ENCODE measurements at places on chromosomes 2 and 18. TPM values are rescaled to one million over a fixed set of nuclear protein-coding genes. Genes with fewer than 3 reads are reported as not detected.
A peak's percentile ranks its signal among the peaks of the same experiment; 100 is the strongest.

Gene AQP12A
- not detected for total RNA-seq

DNA sequence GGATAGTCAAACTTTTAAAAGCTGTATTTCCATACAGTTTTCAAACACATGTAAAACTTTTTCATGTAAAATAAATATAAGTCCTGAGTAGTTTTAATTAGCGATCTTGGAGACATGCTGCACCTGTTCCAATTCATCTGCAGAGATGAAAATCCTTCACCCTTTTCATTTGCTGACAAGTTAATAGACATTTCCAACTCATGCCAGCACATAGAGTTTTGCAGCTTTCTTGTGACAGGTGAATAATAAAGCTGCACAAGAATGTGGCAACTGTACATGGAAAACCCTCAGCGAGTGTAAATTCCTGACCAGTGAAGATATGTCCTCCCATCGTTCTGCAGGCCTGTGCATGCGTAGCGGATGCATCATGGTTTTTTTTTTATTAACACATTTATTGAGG is 771.4 kb downstream of the TDRD15 start:
- DNase-seq: no peak

DNA sequence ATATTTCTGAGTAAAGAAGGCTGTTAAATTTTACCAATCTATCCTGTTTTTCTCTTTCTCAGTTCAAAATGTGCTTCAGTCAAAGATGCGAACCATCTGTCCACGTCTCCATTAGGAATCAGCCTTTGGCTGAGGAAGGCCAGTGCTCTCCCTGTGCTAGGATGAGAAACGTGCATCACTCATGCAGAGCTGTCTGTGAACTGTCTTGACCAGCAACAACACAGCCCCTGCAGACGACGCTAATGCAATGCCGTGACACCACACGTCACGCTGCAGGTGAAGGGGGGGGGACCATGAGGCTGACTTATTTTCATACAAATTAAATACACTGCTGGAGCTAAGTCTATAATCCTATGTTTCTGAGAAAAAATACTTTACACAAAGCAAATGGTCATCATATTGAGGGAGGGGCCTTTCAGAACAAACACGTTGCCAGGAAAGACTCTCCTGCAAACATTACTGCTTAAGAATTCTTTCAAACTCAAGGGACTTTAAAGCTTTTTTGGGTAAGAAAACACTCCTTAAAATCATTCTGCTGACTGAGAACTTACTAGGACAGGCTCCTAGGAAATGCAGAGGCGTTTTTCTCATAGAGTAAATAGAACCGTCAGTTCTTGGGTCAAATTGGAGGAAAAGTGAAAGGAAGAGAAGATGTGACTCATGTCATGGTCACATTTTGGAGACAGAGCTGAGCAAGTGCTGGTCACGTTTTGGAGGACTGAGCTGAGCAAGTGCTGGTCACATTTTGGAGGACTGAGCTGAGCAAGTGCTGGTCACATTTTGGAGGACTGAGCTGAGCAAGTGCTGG is 97.0 kb downstream of the MBP start:
- peak; percentile 9 for DNase-seq

GRCh38 chr2:20021405-20022009 is 9.0 kb upstream of the MATN3 start:
- DNase-seq: no peak

All from ureter (tissue), 1 donor.